Sciatic nerve (tissue), 2 donors: ENCODE measurements at places on chromosomes 5 and 9.

- no peak for DNase-seq
These were observed 16.4 kb downstream of the TENT4A start for GRCh38 chr5:6729386-6730310.

DNA sequence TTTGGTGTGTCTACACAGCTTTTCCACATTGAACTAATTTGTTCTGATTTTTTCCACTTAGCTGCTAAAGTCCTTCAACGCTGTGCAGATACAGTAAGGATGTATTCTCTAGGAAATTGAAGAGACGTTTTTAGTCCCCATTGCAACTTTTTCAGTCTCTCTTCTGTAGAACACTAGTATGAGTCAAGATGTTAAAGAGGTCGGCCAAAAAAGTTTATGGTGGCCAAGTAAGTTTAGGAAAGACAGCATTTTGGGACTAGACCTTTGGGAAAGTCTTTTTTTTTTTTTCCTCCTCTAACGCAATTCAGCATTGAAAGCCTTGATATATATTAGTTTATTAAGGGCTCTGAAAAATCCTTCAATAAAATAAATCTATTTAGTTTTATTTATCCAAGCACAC is 243.5 kb upstream of the FBXL7 start:
- DNase-seq: no peak

DNA sequence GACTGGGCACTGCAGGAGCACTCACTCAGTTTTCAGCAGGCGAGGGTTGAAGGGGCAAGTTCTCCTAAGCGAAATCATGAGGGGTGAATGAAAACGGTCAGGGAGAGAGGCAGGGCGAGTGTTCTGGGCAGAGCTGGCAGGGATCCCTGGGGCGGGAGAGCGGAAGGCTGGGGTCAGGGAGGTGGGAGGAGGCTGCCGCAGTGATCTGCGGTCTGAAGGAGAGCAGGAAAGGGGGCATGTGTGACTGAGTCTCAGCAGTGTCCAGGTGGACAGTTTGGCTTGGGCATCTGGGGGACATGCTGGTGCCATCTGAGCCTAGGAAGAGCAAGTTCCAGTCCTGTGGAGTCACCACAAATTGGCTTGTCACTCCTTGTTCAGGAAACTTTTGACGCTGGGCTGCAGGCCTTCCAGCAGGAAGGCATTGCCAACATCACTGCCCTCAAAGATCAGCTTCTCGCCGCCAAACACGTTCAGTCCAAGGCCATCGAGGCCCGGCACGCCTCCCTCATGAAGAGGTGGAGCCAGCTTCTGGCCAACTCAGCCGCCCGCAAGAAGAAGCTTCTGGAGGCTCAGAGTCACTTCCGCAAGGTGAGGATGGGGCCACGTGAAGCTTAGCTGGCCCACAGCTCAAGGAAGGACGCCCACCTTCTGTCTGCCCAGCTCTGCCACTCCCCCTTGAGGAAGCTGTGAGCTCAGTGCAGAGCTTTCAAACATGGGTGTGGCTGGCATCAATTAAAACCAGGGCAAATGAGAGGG is 31.1 kb downstream of the DYNC2I2 start:
- DNase-seq: no peak

- DNase-seq: no peak
These were observed 46.6 kb upstream of the NPR3 start for GRCh38 chr5:32664523-32664922.

DNA sequence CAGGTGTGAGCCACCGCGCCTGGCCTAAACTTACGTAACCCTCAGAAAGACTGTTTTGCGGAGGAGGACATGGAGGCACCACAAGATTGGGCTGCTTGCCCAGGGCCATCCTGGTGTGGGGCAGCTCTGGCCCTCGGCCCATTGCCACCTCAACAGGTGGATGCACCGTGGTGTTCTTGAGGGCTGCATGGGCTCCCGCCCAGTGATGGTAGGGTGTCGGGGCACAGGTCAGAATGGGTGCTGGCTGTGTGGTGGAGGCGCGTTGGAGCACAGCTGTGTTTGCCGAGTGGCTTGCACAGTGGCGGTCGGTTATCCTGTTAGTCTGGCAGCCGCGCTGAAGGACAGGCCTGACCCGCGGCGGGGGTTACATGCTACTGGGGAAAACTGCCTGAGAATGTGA is 196.9 kb downstream of the CACNA1B start:
- peak; percentile 52 for DNase-seq

GRCh38 chr9:27413511-27414219 is 110.4 kb upstream of the IFNK start:
- DNase-seq: no peak

DNA sequence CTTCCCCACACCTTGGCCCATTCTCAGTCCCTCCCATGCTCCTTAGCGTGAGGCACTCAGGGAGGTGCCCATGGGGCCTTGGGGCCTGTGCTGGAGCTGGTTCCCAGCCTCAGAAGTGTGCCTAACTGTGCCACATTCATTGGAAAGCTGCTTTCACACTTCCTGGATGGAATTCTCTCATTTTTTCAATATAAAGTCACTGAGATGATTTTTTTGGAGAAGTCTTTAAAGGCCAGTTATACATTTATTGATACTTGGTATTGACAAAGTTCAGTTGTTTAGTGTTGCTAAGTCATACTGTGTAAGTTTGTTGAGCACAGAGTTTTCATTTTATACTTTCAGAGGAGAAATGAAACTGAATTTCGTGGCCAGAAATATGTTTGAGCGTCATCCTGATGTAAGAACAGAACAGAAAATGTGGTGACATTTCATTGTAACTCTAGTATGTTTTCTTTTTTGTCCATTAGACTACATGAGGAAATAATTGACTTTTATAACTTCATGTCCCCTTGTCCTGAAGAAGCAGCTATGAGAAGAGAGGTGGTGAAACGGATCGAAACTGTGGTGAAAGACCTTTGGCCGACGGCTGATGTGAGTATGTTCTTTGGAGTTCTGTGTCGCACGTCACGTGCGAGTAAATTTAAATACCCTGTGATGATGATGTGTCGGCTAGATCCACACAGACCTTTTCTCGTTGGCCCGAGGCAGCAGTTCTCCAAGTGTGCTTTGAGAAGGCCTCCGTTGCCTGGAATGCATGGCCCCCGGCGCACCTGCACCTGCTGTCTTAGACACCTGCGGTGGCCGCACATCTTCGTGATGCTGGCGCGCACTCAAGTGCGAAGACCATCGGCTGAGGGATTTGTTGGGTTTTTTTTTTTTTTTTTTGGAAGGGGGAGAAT is 24.1 kb downstream of the TENT4A start:
- DNase-seq: no peak

- DNase-seq: no peak
These were observed 119.8 kb downstream of the GADD45G start for GRCh38 chr9:89724659-89725058.

- DNase-seq: peak; percentile 67
These were observed 29.9 kb downstream of the COL15A1 start for GRCh38 chr9:98973576-98973975.

GRCh38 chr5:41925555-41925951 is 472 bp downstream of the FBXO4 start:
- peak; percentile 68 for DNase-seq

GRCh38 chr5:124522992-124523391 is 223.4 kb downstream of the ZNF608 start:
- no peak for DNase-seq

- no peak for DNase-seq
These were observed 34.4 kb upstream of the SLC6A3 start for GRCh38 chr5:1479581-1480188.

- DNase-seq: no peak
These were observed 308.1 kb upstream of the ADCY2 start for GRCh38 chr5:7087719-7088297.

- no peak for DNase-seq
These were observed 565.7 kb upstream of the FTMT start for GRCh38 chr5:121285801-121286521.

DNA sequence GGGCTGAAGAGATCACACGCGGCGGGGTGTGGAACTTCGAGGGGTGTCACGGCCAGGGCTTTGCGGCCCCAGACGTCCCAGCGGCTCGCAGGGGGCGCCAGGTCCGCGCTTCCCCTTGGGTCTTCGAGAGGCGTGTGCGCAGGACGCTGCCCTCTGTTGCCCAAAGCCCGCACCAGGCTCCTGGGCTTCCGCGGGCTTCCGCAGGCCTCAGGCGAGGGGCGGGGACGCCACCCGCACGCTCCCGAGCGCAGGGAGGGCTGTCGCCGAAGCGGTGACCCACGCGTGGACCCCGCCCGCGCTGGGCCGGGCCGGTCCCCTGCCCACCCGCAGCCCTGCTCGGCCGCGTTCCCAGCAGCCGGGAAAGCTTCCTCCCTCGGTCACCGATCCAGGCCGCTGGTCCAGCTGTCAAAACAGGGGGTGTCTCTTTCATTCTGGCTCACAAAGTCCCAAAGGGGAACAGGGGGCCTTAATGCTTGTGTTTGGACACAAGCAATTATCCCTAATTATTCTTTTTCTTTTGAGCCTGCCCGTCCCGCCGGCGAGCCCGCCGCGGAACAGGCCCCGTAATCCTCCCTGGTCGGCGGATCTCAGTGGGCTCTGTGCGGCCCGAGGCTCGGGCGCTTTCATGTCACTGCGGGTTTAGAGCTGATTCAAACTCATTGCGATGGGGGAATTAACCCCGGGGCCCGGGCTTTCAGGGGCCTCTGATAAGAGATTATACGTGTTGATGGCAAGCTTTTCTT is 60.6 kb downstream of the TMEM174 start:
- DNase-seq: peak; percentile 77

DNA sequence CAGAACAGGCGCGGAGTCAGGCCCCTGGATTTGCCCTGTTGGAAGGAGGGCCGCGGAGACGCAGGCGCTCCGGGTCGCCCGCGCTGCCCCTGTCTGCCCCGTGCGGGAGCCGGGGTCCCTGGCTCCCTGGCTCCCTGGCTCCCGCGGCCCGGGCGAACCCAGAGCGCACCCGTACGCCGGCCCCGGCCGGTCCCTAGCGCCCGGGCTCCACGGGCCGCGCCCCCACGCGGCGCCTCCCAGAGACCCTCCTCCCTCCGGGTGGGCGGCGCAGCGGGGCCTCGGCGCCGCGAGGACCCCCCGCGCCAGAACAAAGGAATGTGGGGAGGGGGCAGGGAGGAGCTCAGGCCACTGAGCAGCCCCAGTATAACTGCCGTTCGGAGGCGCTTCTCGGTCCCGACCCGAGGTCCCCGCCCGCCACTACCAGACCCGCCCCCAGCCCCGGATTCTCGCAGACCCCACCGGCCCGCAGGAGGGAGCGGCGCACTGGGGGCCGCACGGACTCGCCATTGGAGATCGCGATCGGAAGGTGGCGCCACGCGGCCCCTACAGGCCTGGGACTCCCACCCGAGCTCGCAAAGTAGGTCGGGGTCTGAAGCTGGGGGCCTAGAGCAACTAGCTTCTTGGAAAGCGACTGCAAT is 2.4 kb downstream of the NFIL3 start:
- peak; percentile 72 for DNase-seq

GRCh38 chr5:150320044-150320613 is 17.4 kb upstream of the ARSI start:
- DNase-seq: no peak

- DNase-seq: no peak
These were observed 51.8 kb downstream of the BASP1 start for GRCh38 chr5:17269201-17269600.

GRCh38 chr9:136488247-136489214 is 5.7 kb upstream of the SEC16A start:
- peak; percentile 85 for DNase-seq

DNA sequence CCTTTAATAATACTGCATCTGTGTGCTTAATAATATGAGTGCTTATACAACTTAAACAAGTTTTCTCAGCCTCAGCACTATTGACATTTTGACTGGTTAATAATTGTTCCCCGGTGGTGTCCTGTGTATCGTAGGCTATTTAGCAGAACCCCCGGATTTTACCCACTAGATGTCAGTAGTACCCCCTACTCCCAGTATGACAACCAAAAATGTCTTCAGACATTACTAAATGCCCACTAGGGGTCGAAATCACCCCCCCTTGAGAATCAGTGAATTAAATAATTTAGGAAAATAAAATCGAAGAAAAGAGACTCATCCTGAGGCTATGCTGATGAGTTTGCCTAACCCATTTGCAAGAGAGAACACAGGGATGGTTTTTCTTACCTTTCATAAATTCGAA is 166.3 kb downstream of the ATP10B start:
- no peak for DNase-seq

GRCh38 chr9:94908011-94908563 is 181.6 kb downstream of the AOPEP start:
- DNase-seq: no peak
